ENCODE measurements at places on chromosomes 11 and 22.

- peak; percentile 60 for DNase-seq
Measured at GRCh38 chr11:13462311-13462900, 616 bp downstream of the BTBD10 start.

- no peak for DNase-seq
Measured at GRCh38 chr22:25403811-25404471, 160.5 kb upstream of the GRK3 start.

DNA sequence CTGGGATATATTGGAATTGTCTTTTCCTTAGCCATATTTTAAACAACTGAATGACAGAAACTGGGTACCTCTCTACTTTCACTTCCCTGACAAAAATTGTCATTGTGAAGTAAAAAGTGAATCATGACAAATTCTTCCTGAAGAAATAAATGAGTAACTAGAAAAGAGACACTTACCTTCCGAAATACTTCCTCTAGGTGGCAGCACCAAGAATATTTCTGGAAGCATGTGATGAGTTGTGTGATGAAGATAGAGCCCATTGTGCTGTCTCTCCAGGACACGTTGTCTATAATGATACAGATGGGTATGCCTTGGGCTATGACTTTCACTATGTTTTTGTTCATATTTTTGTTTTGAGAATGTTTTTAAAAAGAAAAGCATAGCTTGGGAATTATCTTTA lies 21.5 kb downstream of the CASP4 start:
- peak; percentile 18 for DNase-seq

- no peak for DNase-seq
Measured at GRCh38 chr11:70678931-70679900, 280.9 kb downstream of the CTTN start.

DNA sequence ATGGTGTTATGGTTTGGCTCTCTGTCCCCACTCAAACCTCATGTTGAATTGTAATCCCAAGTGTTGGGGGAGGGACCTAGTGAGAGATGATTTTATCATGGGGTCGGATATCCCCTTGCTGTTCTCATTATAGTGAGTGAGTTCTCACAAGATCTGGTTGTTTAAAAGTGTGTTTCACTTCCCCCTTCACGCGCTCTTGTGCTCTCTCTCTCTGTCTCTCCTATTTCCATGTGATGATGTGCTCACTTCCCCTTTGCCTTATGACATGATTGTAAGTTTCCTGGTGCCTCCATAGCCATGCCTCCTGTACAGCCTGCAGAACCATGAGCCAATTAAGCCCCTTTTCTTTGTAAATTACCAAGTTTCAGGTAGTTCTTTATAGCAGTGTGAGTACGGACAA lies 765.1 kb downstream of the KCNA4 start:
- DNase-seq: no peak

GRCh38 chr11:11471201-11471600 lies 118.2 kb upstream of the CSNK2A3 start:
- no peak for DNase-seq

DNA sequence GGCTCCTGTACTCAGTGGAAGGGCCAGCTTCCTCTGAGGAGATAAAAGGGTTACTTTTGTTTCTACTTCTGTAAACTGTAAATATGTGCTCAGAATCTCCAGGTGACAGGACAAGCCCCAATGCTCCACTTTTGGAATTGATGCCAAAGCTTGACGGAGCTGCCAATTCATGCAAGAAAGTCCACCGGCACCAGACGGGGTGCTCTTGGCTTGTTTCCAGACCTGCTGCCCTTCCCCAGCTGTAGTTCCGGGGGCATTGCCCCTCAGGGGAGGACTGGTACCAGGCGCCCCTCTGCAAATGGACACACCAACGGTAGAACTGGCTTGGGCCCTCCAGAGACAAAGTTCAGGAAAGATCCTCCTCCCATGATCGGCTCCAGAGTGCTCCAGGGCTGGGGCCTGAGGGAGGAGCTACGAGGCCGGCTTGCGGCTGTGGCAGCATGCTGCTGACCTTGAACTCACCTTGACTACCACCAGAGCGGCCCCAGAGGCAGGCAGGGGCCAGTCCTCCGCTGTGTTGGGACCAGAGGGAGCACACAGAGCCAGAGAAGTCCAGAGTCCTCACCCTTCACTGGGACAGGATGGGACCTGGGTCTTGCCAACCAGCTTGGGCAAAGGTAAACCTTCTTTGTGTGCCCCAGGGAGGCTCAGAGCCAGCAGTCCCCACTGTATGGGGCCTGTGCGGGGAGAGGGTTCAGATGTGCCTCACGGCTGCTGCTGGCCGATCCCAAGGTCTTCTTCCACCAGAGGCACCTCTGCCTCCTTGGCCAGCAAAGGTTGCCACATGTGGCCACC lies 17.8 kb upstream of the OAF start:
- DNase-seq: no peak

GRCh38 chr22:17954860-17955587 lies 69.3 kb downstream of the MICAL3 start:
- DNase-seq: no peak

- DNase-seq: no peak
Measured at GRCh38 chr11:122422682-122423081, 232.8 kb upstream of the UBASH3B start.

DNA sequence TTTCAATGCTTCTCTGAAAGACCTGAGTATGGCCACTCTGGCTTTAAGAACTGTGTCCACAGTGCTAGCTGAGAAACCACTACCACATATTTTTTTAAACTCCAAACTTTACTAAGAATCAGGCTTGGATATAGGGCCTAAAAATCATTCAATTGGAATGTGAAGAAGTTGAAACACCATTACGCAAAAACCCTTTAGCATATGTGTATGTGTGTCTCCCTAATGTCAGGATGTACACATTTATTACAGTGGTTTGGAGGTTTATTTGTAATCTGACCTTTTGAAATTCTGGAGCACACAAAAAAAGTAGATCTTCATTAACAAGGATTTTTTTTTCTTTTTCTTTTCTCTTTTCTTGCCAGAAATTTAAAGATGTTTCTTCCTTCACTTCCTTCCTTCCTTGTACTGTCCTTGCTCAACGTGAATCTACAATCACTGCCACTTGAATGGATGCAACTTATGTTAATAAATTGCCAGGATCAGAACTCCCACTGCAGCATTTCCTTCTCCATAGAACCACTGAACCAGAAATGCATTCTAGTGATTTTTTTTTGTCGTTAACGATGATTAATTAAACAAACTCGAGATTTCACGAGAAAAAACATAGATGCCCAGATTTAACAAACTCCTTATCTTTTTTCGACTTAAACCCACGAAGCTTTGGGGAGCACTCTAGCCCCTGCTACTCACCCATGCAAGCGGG lies 3.1 kb upstream of the ADM start:
- DNase-seq: no peak

GRCh38 chr11:117772360-117772759 lies 24.7 kb downstream of the DSCAML1 start:
- DNase-seq: no peak

GRCh38 chr11:74784234-74784633 lies 35.6 kb downstream of the RNF169 start:
- DNase-seq: no peak

- no peak for DNase-seq
Measured at GRCh38 chr11:134562941-134563471, 151.0 kb upstream of the B3GAT1 start.

GRCh38 chr11:64890522-64890939 lies 12.1 kb upstream of the EHD1 start:
- DNase-seq: no peak

DNA sequence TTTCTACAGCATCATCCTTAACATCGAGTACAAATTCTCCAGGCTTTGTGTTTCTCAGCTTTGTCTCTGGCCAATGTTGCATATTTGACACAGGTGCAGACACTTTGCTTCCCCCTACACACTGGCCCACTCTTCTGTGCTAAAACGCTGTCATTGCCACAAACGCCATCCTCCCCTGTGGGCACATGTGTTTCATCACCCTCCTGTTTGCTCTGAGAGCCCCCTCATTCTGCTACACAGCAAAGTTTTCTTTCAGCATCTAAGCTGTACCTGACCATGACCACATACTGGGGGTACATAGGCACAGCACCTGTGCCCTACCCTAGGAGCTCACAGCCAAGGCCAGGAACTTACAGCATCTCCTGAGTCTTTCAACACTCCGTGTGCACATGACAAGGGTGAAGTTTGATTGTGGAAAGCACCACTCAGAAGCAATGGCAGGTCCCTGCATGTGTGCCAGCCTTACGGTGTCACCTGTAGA lies 7.9 kb upstream of the IGLL5 start:
- DNase-seq: no peak

GRCh38 chr11:73334384-73335203 lies 26.5 kb downstream of the ARHGEF17 start:
- DNase-seq: no peak

DNA sequence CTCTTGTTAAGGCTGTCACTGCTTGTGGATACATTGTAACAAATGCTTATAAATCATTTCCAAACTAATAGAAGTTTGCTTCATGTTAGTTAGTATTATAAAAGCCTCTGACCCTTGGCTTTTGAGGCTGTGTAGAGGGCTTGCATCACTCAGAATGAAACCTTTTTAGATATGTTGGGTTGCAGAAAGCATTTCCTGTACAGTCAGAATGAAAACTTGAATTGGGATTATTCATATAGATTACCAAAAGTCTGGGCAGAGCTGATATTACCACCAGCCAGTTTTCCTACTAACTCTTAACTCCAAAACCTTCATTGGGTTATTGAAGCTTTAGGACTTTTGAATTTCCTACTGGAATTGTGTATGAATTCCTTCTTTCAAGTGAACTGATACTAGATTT lies 12.0 kb downstream of the KMT2A start:
- no peak for DNase-seq

DNA sequence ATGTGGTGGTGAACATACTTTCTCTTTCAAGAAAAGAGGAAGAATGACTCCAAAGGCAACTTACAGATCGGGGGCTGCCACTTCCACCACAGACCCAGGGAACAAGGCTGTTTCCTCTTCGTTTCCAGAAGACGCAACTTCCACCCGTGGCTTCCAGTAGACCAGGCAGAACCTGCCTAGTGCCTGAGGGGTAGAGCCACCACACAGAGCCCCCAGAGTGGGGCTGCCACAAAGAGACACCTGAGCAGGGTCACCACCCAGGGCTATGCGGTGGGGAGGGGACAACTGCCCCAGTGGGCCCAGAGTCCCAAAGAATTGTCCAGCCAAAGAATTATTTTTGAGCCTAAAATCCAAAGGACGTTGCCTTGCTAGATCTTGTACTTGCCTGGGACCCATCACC lies 16.7 kb upstream of the PHF21B start:
- DNase-seq: no peak

- DNase-seq: peak; percentile 24
Measured at GRCh38 chr22:21045585-21046294, at the start of gene LRRC74B. Gene LRRC74B, plus strand, starts transcription at chr22:21045946. Its CDS starts 41 bp downstream, at chr22:21045987.

DNA sequence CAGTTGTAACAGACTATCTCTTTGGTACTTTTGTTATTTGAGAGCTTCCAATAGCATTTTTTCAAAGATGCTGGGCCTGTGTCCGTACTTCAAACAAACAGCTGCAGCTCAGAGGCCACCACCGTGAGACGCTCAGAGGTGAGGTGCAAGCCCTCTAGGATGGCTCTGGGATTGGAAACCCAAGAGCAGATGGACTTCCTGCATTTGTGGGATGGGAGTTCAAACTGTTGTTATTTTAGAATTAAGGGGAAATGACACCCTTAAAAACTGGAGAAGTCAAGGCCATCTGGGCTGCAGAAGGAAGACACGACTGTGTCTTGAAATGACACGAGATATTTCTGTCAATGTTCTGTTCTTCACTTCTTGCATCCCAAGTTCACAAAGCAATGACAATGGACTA lies 9.2 kb upstream of the IL10RA start:
- DNase-seq: no peak

- peak; percentile 75 for DNase-seq
Measured at GRCh38 chr11:14358729-14359439, at the start of gene RRAS2. Gene RRAS2, minus strand, starts transcription at chr11:14359183. Its CDS starts 313 bp downstream, at chr11:14358870.

- no peak for DNase-seq
Measured at GRCh38 chr11:85771568-85771967, 39.4 kb downstream of the SYTL2 start.

DNA sequence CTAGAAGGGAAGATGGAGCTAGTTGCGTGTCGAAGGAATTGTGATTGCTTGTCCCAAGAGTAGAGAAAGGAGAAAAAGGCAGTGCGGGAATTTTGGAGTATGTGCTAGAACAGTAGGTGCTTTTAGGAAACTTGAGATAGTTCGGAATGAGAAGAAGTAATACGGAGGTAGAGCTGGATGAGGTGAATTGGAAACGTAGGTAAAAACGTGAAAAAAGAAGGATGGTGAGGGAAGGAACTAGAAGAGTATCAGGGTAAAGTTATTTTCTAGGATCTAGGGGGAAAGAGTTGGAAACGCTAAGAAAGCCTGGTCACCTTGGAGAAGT lies 1.4 kb downstream of the CEP57 start:
- no peak for DNase-seq

DNA sequence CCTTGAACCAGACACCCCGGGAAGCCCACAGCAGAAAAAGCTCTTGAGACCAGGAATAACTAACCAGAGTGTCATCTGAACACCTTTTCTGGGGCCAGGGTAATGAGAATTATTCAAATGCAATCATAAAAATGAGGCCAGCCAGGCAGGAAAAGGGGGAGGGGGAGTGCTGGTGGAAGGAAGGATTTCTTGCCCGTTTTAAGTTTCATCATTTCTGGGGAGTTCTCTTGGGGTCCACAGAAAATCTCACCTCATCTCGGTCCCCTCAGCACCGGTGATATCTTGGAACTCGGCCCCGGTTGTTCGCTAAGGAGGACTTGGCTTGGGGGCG lies 495 bp upstream of the PKNOX2 start:
- no peak for DNase-seq

DNA sequence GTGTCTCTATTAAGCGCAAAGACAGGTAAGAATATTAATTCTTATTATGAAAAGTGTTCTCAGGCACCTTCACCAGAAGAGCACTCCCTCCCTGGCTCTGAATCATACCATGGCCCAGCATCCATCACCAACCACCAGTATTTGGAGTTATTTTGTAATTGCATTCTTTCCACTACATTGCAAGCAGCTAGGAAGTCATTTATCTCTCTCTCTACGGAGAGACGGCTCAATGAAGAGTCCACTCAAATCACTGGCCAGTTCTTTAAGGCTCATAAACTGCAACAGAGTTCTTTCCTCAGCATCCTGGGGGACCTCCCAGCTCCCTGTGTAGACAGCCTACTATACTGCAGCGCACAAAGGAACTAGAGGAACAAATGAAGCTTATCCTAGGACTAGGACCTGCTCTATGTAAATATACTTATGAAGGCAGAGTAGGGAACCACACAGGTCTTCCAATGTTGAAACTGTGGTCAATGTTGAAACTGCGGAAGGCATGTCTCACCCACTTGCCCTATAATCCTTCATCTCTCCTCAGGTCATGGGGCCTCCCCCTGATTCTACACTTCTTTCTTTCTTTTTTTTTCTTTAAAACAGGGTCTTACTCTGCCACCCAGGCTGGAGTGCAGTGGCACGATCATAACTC lies 63.4 kb downstream of the AAMDC start:
- DNase-seq: no peak

- peak; percentile 36 for DNase-seq
Measured at GRCh38 chr11:62602141-62603071, 741 bp upstream of the MTA2 start.
